ENCODE measurements at places on chromosomes 5 and 9.
A peak's percentile ranks its signal among the peaks of the same experiment; 100 is the strongest.

DNA sequence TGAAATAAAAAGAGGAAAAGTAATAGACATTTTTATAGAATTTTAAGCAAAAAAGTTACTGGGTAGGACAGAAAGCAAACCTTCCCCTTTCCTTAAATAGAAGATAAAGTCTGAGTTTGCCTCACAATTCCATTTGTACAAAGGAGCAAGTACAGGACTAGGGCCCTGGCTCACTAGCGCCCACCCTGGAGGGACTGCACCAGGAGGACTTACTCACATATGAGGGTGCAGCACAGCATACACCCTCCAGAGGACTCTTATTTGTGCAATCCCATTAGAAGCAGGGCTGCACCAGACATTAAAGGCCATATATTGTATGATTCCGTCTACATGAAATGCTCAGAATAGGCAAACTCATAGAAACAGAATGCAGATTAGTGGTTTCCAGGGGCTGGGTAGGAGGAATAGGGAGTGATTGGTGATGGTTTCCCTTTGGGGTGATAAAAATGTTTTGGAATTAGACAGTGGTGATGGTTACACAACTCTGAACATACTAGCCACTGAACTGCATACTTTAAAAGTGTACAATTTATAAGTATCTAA lies 4.5 kb downstream of the REEP5 start:
- peak; percentile 33 for DNase-seq

GRCh38 chr5:79851391-79851863 lies 139.6 kb downstream of the MTX3 start:
- no peak for DNase-seq

DNA sequence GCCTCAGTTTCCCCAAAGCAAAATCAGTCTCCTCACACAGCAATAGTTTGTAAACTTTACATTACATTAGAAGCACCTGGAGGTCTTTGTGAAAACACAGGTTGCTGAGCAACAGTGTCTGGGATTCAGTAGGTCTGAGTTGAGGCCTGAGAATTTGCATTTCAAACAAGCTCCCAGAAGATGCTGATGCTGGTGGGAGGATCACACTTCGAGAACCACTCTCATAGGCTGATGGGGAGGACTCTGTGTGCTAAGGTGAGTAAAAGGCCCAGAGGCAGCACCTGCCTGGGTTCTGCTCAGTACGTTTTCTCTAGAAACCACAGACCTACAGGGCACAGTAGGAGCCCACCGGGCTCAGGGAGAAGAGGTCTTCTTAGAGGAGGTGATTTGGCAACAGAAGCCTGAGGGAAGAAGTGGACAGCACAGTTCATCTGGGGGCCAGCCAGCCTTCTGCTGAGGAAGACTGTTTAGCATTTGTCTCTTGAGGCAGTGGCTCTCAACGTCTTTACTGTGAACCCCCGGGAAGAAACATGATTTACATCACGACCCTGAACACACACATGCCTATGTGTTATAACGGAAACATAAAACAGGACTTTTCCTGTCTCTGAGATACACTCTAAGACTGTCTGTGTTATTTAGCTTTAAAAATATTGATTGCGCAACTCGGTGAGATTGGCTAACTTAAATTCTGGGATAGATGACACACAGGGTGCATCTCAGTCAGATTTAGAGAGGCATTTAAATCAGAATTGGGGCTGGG lies 24.8 kb upstream of the DENND1A start:
- DNase-seq, result no peak

DNA sequence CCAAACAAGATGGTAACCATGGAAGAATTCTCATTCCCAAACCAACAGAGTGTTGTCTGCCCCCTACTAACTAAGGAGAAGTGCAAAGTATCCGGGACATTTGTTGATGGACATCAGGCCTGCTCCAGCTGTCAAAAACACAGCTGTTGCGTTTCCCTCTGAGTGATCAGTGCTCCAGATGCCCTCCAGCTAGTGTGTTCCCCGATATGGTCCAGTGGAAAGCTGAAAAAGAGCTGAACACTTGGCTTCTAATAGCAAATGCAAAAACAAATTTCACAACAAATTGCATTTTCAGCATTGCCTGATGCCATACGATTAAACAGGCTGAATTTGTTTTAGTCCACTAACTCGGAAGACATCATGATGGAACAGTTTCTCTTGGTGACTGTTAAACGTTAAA lies 1398.7 kb downstream of the PTPRD start:
- no peak for DNase-seq

DNA sequence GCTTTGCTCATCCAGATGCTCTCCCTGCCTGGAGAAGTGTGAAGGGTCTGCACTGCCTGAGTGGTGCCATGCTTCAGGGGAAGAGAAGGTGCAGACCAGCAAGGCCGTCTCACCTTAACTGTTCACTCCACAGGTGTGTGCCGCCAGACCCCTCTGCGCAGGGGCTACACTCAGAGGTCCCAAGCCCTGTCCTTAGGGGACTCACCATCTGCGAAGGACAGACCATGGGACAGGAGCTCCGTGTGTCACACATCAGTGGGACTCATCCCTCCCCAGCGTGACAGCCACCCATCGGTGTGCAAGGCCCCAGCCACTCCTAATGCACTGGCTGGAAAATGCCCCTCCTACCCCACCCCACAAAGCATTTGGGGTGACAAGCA lies 142.9 kb downstream of the OLFM1 start:
- DNase-seq, result no peak

DNA sequence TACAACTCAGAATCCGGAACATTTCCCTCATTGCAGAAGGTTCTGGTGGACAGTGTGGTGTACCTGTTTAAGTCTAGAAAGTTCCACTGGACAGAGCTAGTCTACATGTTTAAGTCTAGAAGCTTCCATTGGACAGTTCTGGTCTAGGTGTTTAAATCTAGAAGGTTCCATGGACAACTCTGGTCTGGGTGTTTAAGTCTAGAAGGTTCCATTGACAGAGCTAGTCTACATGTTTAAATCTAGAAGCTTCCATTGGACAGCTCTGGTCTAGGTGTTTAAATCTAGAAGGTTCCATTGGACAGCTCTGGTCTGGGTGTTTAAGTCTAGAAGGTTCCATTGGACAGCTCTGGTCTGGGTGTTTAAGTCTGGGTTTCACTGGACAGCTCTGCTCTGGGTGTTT lies 25.0 kb downstream of the CCDC187 start:
- no peak for DNase-seq

DNA sequence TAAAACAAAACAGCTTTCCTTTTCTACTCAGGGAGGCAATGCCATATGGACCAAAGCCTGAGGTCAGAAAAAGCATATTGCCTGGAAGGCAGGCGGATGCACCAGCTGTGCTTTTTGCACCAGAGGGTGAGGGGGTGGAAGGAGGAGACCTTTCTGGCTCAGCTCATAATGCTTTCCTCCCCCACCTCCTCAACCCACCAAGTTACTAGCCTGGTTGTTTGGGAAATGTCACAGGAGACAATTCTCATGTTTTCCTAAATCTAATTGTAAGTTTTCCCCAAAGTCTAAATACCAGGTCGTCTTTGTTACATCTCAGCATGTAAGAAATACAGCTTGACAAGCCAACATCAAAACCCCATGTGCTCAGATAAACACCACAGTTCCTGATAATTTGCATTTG lies 72.6 kb upstream of the DMRTA1 start:
- DNase-seq, result no peak

DNA sequence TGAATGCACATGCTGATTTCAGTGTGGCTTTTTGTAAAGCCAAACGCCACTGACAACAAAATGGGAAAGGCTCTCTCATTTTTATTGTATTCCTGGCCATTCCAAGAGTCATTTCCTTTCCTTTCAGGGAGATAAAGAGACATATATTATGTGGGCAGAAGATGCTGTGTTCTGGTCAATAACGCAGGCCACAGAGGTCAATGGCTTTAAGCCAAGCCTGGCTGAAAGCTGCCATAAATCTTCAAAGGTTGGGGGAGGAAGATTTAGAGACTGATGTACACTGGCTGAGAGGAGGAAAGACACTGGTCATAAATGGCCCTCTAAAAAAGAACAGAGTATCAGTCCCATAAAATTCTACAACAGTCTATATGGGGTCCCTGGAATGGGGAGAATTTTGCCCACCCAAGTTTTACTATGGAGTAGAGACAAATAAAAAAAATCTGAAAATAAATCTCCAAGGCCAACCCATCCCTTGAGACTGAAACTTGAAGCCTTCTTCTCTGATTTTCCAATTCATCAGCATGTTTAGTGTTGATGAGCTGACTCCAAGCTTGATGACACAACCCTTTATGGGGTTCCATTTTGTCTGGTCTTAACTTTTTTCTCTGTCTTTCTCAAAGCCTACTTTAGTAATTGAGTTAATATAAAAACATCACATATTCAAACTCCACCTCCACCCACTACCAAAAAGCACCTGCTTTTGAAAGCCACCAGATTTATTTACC lies 152.1 kb upstream of the SLC24A2 start:
- no peak for DNase-seq

DNA sequence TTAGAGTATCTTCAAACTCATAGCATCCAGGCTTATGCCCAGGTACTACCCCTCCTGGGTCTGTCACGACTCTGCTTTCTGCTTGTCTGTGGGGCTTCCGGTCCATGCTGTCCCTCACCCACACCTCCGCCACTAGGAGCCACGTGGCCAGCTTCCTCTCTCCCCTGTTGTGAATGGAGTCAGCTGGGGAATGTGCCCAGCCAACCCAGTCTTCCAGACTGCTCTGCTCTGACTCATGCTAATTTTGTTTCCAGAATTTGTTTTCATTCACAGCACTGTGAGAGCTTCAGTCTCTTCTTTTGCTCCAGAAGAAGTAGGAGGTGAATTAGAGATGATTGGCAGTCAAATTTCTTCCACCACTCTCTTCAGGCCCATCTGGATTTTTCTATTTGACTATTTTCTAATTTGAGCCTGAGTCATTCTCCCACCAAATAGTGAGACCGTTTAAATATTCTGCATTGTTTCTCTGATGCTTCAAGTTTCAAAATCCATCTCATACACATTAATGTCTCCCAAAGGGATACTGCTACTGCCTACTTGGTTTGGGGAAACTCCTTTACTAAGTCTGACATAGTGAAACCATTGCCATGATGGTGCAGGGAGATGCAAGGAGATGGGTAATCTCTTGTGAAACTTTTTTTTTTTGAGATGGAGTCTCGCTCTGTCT lies 424.1 kb upstream of the KIF2A start:
- no peak for DNase-seq

DNA sequence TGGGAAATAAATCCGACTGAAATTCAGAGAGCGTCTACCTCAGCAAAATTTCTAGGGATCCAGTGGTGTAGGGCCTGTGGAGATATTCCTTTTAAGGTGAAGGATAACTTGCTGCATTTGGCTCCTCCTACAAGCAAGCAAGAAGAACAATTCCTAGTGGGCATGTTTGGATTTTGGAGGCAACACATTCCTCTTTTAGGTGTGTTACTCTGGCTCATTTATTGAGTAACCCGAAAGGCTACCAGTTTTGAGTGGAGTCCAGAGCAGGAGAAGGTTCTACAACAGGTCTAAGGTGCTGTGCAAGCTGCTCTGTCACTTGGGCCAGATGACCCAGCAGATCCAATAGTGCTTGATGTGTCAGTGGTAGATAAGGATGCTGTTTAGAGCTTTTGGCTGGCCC lies 862.4 kb upstream of the CDH9 start:
- DNase-seq, result no peak

DNA sequence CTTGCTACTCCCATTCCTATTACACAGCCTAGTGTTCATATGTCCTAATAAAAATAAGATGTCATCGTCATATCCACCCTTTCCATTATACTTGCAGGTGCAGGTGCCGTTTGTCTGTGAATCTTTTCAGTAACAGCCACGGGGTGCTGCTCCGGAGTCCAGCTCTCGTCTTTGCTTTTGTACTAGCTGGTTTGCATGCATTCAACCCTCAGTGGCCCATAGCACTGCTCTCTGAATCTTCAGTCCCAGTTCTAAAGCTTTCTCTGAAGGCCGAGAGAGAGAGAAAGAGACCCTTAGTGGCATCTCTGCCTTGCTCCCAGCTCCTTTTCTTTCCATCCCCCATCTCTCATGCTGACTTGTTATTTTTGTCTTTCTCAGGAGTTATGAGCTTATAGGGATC lies 468.5 kb downstream of the TMEM232 start:
- no peak for DNase-seq

DNA sequence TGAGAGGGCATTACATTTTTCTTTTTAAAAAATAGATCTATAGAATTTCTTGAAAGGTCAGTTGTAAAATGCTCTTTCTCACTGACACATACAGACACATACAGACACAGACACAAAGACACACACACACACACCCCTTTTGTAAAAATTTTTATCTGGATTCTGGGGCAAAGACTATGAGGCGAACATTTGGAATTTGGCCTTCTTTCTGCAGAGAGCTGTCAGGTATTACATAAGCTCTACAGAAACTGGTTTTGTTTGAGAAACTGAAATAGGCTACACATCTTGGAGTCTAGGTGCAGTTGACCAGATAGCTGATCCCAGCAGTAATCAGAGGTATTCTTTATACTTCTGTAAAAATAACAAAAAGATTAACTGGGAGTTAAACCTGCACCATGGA lies 315.9 kb upstream of the RPS23 start:
- DNase-seq, result no peak

GRCh38 chr5:74085186-74085585 lies 459.2 kb downstream of the ARHGEF28 start:
- no peak for DNase-seq

DNA sequence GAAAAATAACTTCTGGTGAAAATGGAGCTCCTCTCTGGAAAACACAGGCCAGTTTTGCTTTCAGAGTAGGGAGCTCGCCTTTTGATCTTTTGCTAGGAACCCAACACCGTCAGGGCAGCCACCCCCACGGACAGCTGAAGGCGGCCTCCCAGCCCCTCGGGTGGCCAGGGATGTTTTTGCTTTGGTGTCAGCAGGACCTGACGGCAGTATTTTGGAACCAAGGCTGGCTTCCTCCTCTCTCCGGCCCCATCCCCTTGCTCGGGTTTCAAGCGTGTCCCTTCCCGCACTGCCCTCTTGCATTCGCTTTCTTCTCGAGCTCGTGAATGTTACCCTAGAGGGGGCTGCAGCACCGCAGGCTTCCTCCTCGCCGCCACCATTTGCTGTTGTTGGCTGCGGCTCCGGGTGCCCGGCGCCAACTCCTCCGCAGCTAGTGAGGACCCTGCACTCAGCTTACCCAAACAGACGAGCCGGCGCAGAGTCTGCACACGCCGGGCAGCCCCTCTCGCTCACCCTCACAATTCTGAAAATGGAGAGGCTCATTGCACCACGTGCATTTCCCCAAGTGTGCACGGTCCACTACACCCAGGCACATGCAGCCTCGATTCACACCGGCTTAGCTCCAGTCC lies 35.5 kb upstream of the ADAMTSL1 start:
- DNase-seq, result no peak

DNA sequence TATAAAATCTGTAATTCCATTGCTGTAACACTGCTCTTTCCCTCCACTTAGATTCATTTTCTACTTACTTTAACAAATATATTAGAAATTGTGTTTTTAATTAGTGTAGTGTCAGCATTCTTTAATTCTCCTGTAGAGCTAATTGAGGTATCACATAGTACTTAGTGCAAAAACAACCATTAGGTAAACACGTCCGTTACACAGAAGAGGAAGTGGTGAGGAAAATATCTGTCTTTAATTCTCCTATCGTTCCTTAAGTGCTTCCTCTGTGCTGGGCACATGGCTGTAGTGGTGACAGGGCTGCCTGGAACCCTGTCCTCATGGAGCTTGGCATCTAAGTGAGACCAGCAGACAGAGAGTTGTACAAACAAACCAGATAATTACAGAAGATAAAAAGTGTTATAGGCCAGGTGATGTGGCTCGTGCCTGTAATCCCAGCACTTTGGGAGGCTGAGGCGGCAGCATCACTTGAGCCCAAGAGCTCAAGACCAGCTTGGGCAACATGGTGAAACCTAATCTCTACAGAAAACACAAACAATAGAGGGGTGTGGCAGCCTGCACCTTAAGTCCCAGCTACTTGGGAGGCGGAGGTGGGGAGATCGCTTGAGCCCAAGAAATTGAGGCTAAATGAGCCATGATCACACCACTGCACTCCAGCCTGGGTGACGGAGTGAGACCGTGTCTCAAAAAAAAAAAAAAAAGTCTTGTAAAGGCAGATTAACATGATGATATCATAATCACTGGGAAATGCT lies 36.4 kb downstream of the PARP8 start:
- DNase-seq, result no peak

All from activated naive CD8-positive, alpha-beta T cell treated with anti-CD3 and anti-CD28 coated beads, Interleukin-2, amount 50 U/mL, for 24 hours (primary cell).